Esophagus muscularis mucosa (tissue), 4 donors: ENCODE measurements at places on chromosomes 6 and 20. TPM values are rescaled to one million over a fixed set of nuclear protein-coding genes. Genes with fewer than 3 reads are reported as not detected.

The BANF2 gene
- not detected for total RNA-seq

The NOTCH4 gene
- total RNA-seq = 30.6 TPM

- H3K36me3 ChIP-seq = no peaks in the 10 kb centered on the region
- no peak for DNase-seq
- no peaks in the 10 kb centered on the region for H3K27me3 ChIP-seq
- no peak overlapping the region for H3K4me3 ChIP-seq
- no peak overlapping the region for H3K27ac ChIP-seq
- peaks cover 42% of the 10 kb centered on the region for H3K4me1 ChIP-seq
Observed at GRCh38 chr20:38242848-38243708, 17.5 kb downstream of the KIAA1755 start.

DNA sequence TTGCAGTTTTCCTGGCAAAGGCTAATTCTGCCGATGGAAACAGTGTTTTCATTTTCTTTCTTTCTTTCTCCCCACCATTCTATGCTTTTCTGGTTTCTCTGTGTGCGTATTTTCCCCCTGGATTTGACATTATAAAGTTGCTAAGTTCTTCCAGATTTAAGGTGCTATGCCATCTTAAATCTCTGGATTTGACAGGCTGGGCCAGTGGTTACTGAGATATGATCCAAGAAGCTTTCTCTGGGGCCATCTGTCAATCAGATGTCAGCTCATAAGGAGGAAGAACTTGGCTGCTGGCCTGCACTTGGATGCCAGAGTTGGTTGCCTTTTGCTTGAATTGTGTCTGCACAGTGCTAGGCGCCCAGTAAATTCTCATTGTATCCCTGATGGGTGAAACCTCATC lies 39.7 kb downstream of the SLC2A10 start:
- DNase-seq = no peak
- no peaks in the 10 kb centered on the region for H3K36me3 ChIP-seq
- no peak overlapping the region for H3K27ac ChIP-seq
- H3K4me1 ChIP-seq = peaks cover 4% of the 10 kb centered on the region
- no peaks in the 10 kb centered on the region for H3K27me3 ChIP-seq
